ENCODE measurements at places on chromosomes 12 and 14.
A peak's percentile ranks its signal among the peaks of the same experiment; 100 is the strongest.

GRCh38 chr14:93957751-93958566 lies 18.4 kb downstream of the ASB2 start:
- DNase-seq: no peak

DNA sequence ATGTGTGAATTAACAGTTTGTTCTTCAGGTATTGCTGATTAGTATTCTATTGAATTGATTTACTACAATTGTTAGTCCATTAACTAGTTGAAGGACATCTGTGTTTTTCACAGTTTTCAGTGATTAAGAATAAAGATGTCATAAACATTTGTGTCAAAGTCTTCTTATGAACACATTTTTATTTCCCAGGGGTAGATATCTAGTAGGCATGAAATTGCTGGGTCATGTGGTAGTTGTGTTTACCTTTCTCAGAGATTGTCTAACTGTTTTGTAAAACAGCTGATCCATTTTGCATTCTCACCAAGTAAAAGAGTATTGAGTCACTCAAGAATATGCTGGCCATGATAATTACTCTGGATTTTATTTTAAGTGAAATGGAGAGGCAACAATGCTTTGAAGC lies 1145.3 kb downstream of the FSCB start:
- DNase-seq: no peak

DNA sequence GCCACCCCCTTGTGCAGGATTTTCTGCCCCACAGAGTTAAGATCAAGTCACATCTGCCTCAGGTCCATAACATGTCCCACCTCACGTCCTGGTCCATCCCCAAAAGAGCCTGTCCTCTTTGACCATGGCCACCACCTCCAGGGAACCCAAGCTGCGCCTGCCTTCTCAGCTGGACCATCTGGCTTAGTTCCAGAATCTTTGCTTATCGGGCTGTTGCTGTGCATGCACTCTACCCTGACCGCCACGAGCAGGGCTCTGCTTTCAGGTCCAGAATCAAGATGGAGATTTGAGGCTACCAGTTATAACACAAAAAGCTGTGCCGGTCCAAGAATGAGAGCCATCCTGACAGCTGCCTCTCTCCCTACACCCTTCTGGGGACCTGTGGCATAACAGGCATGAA lies 326.7 kb downstream of the DPF3 start:
- DNase-seq: no peak

DNA sequence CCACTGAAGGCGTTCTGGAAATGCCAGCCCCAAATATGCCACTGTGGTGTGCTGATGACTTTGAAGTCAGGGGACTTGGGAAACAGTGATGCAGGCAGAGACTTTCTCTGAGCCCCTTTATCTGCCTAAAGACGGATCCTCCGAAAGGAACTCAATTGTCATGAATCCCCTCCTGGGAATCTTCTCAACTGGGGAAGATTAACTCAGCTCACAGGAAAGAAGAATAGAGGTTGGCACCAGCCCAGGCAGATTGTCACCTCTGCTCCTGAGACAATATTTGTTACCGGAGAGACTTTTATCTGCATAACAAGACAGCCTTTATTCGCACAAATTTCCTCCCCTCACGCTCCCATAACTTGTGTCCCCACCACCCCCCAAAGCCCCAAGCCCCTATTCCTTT lies 414.4 kb downstream of the FUT8 start:
- DNase-seq: no peak

GRCh38 chr12:20792971-20793370 lies 17.5 kb upstream of the SLCO1B3 start:
- DNase-seq: no peak

- DNase-seq: no peak
Measured at GRCh38 chr12:67957383-67957782, 31.9 kb upstream of the IFNG-AS1 start.

DNA sequence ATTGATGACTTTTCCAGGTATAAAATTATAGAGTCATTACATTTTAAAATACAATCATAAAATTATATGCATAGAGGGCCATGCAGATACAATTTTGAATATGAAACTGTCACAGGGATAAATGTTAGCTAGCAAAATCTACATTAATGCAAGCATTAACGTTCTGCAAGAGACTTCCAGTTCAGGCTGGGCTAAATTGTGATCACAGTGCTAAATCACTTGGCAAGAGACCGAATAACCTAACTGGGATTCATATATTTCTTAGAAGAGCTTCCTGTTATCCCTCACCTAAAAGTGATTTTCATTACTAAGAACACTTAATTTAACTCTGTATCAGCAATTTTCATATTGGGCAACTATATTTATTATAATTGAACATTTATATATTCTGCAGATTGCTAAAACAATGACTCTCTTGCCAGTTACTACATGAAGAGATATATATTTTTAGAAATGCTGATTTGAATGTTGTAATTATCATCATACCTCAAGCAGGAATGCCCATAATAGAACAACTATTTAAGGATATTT lies 83.2 kb downstream of the MGAT4C start:
- DNase-seq: no peak

DNA sequence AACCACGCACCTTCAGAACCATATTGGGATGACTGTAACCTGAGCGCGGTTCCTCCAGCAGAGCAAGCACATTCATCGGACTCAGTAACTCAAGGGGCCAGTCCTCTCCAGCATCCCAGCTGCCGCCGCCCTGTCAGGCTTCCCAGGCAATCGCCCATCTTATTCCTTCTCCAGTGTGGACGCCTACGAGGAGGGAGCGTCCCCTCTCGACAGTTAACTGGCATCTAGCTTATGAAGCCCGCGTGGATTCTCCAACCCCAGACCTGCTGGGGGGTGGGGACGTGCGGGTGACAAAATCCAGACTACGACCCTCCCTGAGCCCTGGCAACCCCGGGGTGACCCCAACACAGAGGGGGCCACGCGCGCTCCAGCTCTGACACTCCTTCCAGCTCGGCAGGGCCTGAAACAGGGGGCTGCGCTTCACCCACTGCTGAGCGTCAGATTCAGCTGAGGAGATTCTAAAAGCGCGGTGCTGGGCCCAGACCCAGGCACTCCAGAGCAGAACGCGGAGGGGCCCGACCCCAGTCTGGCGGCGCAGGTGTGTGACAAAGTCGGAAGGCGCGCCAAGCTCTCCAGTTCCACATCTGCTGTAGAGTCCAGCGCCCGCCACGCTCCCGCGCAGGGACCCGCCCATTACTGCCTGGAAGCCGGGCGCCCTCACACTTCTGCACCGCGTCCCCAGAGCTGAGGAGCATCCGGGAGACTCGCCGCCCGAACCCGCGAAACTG lies 43.9 kb upstream of the ESR2 start:
- peak; percentile 90 for DNase-seq

DNA sequence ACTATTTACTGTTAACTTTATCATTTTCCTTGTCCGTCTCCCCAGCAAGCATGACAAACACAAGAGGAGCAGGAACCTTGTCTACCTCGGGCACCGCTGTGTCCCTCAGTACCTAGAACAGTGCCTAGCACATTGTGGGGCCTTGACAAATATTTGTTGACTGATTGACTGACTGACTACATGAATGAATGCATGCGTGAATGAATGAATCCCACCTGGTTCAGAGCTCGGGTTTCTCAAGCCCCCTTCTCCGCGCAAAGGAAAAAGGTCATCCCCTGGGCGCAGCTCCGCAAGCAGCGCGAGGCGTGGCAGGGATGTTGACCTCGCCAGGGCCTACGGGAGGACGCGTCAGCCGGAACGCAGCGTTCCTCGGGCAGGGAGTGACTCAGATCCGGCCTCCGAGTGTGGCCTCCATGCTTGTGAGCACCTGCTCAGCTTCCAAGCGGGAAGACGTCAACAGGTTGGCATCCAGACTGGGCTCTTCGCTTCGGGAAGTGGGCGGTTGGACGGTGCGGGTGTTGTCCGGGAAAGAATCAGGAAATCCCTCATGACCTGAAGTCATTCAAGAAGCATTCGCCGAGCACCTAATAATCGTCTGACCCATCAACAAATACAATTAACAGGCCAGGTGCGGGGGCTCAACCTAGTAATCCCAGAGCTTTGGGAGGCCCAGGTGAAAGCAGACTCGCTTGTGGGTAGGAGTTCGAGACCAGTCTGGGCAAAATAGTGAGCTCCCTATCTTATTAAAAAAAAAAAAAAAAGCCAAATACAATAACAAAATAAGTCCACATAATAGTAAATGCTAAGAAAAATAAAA lies 13.9 kb upstream of the UBC start:
- no peak for DNase-seq

DNA sequence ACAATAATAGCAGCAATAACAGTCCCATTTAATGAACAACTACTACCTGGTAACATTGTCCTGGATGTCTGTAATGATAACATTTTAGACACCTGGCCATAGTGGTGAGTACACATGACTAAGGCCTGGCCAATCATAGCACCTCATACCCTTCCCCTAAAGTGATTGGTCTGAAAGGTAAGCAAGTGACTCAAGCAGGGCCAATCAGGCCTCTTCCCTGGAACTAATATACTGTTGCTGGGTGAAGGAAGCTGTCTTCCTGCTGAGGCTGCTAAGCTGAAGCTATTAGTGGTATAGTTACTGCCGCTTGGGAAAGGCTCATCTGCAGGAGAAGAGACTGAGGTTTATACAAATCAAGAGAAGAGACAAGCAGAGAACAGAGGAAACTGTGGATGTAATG lies 18.7 kb upstream of the NOS1 start:
- no peak for DNase-seq

DNA sequence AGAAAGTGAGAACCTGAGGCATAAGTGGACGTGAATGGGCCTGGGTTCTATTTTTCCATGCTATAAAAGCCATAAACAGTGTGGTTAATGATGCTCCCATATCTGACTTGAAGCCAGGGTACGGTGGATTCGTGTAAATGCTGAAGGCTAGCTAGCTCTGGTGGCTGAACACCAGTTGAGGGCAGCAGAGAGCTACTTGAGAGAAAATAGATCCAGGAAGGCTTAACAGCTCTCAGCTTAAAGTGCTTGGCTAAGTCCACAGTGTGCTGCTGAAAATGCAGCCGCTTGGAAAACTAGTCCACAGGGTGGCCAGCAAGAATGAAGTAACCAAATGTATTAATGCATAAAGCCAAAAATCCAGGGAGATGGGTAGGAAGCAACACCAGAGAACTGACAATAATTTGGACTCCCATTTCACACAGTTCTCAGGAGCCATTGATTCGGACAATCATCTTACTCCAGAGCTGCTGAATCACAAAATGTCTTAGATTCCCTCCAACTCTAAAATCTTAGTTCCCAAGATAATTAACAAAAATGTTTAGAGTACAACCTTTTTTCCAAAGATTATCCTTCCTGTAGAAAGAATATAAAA lies 15.0 kb upstream of the FOXG1 start:
- DNase-seq: peak; percentile 77

- no peak for DNase-seq
Measured at GRCh38 chr12:30019366-30020140, 235.8 kb upstream of the TMTC1 start.

- no peak for DNase-seq
Measured at GRCh38 chr12:58588770-58589169, 331.5 kb downstream of the LRIG3 start.

- DNase-seq: no peak
Measured at GRCh38 chr12:32105986-32106516, 596 bp upstream of the BICD1 start.

GRCh38 chr12:116282371-116283286 lies 5.1 kb upstream of the MED13L start:
- DNase-seq: no peak
